HAP-1 (cell line): ENCODE measurements at places on chromosomes 4 and X.

GRCh38 chr4:145302725-145303124 is 122.3 kb upstream of the OTUD4 start:
- DNase-seq: no peak

GRCh38 chr4:73127839-73128453 is 58.4 kb upstream of the COX18 start:
- DNase-seq: peak; percentile 29

DNA sequence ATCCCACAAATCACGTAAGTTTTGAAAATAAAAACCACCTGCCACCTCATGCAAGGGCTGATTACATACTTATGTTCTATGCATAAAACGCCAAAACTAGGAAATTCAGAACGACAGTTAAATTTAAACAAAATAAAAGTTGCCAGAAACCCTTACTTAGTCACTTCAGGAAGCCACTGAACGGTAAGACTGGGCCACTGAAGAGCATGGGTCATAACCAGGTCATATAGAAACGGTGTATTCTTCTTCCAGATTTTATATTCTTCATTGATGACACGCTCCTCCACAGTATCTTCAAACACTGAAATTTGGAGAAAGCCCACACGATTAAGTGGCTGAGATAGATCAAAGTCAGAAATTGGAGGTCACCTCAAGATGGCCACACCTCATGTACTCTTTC is 1.2 kb downstream of the RBBP7 start:
- DNase-seq: no peak

DNA sequence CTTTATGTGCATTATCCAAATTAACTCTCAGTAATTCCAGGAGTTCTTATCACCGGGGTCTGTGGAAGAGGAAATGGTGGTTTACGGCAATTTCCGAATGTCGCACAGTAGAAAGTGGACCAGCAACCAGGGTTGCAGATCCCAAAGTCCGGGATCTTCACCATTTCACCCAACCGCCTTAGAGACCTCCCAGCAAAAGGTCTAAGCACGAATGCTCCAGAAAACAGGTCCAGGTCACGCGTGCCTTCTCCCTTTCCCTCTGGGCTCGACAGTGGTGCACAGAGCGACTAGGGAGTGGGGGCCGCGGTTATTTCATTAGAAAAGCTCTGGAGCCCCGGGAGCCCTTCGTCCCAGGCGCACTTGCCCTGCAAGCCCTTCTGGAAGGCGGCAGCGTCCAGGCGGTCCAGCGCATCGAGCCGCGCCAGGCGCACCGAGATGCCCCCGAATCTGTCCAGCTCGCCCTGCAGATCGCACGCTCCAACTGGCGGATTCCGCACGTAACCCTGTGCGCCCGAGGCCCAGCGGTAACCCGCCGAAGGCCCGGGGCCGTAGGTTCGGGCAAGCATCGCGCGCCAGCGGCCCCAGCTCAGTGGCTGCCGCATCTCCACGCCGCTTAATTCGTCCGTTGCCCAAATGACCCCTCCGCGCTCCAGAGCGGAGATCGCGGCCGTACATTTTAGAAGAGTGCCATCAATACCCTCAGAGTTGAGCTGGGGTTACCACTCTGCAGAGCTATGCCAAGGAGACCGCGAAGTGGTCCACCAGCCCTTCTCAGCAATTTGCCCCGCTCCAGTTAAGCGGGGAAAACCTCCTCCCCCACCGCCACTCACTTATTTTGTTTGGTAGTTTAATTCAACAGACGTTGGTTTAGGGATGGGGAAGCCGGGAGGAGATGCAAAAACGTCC is at the start of gene NUDT6:
Gene NUDT6 (minus strand): TSS at position 627 of the 906 bp plus-strand sequence. CDS start 25 bp downstream, at position 602.
- DNase-seq: peak; percentile 44

DNA sequence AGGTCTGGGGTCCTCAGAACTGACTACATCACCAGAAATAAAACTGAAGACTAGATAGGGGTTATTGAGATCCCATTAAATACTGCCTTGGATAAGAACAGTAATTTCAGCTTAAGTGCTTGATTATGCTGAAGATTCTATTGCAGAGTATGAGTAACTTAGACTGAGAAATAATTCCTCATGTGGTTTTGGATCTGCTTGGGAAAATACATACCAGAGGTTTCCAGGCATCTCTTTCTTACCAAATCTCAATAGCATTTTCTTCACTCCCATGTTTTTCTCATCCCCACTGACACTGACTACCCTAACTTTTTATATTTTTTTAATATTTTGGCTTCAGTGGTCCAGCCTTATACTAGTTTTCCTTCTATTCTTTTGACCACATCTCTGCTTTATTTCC is 92.0 kb upstream of the TEX13D start:
- DNase-seq: no peak
